ENCODE measurements at places on chromosomes 16 and 17.

DNA sequence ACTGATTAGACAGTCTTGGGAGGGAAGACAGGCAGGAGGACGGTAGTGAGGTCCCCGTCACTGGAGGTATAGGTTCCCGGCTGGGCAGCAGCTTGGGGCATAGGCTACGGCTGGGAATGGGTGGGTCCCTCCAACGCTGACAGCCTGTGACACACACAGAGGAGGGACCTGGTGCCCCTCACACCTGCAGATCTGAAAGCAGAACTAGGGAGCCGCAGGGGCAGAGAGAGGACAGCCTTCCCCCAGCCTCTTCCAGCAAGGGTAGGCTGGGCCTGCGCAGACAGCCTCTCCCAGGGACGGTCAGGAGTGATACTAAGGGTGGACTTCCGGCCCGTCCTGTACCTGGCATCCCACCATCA lies 2.0 kb downstream of the P2RX1 start:
- DNase-seq, result no peak

- DNase-seq, result no peak
Observed at GRCh38 chr17:77943971-77944370, 14.5 kb upstream of the TNRC6C start.

DNA sequence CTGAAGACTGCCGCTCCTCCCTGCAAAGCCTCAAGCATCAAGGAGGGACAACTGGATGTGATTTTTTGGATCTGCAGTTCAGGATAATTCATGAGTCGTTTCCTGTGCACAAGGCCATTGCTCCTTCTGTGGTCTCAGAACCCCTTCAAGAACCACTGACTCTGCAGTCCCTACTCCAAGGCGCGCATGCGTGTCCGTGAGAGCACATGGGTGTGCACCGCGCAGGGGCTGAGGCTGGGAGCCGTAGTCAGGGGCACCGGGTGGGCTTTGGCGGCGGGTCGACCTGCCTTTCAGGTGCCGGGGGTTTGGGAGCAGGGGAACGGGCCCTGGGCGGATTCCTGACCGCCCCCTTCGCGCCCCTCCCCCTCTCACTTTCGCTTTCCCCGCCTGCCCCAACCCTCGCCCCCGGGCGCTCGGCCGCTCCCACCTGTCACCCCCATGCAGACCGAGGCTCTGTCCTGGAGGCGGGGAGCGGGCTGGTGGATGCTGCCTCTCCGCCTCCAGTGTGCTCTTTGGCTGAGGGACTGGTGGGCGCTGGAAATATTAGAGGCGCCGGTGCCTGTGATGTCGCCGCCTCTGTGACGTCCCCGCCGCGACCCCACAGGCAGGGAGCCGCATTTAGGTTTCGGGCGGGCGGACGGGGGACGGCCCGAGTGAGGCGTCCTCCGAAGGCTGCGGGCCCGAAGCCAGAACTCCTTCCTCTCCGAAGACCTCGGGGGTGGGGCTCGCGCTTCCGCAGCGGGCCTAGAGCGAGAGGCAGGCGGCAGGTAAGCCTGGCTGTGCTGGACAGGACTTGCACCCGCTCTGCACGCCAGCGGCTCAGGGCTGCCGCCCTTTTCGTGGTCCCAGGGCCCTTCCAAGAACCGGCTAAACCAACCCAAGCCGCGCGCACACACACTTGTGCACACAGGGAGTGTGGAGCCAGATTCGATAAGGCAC lies at the start of gene SPATA32:
SPATA32 (minus strand) TSS at position 518 of the 939 bp plus-strand sequence; CDS start at position 440, 78 bp downstream.
- peak; percentile 82 for DNase-seq

DNA sequence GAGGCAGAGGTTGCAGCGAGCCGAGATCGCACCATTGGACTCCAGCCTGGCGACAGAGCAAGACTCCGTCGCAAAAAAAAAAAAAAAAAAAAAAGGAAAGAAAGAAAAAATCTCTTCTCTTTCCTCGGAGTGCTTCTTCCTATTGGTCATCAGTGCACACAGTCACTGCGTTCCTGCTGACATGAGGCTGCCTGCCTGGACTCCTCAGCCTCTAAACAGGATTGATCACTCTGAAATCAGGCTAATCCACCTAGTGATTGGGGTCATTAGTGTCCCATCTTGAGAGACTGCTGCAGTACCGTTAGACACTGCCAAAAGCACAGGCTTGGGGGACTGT lies 30.8 kb downstream of the PLCD3 start:
- no peak for DNase-seq

- DNase-seq, result no peak
Observed at GRCh38 chr17:65228734-65229620, 91.8 kb downstream of the RGS9 start.

DNA sequence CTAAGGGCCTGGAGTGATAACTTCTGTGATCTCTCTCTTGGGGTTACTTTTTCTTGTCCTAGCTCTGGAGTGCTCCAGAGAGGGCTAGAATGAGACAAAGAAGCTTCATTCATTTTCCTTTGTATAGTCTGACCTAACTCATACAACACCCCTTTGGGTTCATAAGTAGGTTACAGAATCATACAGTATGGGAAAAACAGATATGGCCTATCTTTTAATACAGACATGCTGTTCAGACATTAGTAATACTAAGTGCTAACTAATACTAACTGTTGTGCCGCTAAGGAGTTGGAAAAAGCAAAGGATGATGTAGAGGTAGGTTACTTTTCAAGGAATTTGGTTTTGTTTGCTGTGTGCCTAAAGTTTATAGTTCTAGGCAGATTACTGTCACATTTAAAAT lies 84.7 kb downstream of the NLK start:
- no peak for DNase-seq

DNA sequence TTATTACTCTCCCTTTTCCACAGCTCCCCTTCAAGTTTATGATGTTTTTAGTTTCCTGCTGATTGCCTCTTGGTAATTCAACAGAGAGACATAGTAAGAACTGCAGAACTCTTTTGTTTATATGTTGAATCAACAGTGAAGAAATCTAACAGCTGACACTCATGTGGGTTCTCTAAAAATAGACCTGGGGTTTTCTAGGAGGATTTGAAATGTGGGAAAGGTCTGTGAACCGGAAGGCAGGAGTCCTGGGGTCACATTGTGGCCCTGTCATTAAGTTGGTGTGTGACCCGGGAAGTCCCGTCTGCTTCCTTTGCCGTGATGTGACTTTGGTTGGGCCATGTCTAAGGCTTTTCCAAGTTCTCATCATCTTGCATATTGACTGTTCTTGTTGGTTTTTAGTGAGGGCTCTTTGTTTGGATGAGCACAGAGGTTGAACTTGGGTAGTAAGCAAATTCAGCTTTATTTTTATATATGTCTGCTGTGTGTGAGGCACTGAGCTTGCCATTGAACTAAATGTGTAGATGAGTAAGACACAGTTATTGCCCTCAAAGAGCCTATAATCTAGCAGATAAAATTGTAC lies 48.5 kb upstream of the HS3ST3A1 start:
- DNase-seq, result no peak

DNA sequence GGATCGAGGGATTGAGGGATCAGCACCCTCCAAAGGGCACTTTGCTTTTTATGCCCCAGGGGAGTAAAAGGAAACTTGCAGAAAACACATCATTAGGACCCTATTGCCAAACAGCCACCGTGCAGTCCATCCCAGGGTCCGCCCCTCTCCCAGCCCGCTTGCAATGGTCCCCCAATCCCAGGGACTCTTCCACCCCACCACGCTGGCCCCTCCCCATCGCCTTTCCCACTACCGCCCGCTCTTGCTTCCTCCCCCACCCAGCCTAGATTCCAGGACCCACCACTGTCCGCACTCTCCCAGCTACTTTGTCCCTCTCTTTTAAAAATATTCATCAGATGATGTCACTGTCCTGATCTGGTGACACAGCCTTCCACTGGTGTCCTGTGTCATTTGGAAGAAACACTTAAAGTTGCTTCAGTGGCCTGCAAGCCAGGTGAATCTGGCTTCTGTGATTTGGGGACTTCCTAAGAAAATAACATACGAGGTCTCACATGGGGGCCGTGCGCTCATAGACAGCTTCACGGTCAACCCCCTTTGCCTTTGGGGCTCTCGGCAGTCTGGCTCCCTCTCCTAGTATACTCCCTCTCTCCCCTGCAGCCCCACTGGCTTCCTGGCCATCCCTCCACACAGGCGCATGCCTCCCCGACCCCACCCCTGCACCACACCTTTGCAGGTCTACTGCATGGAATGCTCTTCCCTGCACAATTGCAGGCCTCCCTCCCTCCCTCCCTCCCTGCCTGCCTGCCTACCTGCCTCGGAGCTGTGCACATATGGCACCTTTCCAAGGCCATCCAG lies 127.9 kb downstream of the RBFOX3 start:
- peak; percentile 92 for DNase-seq

- no peak for DNase-seq
Observed at GRCh38 chr17:21455761-21456160, 79.6 kb downstream of the KCNJ12 start.

DNA sequence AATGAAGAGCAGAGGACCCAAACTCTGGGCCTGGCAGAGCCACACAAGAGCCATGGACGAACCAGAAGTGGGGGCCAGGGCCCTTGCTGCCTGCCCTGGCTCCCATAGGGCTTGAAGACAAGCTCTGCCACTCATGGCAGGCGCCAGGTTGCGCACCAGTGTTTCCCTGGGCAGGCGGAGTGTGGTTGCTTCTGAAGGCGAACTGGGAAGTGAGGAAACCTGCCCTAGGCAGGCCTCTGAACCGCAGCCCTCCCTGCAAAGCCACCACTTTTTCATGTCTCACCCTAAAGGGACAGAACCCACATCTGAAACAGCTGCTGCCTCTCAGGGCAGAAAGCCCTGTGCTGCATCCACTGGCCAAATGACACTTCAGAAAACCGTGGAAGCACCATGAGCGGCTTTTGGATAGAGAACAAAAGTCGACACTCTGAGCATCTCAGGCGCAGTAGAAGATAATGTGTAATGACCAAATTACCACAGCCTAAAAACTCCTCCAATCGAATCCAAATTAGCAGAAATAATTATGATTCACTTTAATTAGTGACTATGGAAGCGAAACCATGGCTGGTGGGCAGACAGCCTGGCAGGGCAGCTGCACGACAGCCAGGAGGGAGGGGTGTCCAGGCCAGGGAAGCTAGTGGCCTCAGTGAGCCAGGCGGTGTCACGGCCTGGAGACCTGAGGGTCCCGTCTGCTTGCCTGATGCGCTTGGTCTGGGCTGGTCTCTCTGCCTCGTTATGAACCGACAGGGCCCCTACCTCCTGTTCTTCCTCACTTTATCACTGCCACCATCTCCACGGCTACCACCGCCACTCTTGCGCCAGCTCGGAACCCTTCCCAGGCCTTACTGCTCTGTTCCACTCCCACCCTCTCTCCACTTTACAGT lies 59.1 kb downstream of the PRMT7 start:
- no peak for DNase-seq

- peak; percentile 66 for DNase-seq
Observed at GRCh38 chr17:36768394-36768793, 167.0 kb downstream of the MRM1 start.

- DNase-seq, result peak; percentile 7
Observed at GRCh38 chr17:57801044-57801711, 48.7 kb downstream of the MRPS23 start.

DNA sequence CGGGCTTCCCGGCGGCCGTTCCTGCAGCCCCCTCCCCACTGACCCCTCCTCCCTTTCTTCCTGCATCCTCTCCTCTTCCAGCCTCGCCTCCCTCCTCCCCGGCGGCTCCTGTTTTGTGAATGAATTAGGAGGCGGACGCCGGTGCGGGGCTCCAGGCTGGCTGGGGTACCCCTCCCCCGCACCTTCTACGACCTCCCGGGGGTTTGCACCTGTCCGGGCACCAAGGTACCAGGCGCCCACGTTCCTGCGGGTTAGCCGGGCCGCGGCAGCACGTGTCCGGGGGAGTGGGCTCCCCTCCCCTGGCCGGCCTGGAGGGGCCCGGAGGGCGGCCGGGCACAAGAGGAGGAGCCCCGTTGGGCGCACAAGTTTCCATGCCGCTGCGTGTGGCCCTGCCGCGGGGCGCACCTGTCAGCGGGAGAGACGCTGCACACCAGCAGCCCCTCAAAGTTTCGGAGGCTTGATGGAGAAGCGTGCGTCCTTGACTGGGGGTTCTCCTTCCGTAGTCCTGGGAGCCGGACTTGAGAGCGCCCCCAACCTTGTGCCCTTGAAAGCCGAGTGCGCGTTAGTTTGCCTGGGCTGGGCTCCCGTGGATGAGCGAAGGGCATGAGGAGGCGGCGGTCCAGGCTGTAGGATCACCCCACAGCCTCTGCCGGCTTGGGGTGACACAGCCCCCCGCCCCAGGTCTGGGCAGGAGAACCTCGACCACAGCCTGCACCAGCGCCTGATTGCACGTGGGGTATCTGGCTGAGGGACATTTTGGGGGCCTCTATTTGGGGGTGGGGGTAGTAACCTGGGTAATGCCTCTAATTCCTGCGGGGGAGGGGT lies 1.2 kb downstream of the HAS3 start:
- peak; percentile 66 for DNase-seq

DNA sequence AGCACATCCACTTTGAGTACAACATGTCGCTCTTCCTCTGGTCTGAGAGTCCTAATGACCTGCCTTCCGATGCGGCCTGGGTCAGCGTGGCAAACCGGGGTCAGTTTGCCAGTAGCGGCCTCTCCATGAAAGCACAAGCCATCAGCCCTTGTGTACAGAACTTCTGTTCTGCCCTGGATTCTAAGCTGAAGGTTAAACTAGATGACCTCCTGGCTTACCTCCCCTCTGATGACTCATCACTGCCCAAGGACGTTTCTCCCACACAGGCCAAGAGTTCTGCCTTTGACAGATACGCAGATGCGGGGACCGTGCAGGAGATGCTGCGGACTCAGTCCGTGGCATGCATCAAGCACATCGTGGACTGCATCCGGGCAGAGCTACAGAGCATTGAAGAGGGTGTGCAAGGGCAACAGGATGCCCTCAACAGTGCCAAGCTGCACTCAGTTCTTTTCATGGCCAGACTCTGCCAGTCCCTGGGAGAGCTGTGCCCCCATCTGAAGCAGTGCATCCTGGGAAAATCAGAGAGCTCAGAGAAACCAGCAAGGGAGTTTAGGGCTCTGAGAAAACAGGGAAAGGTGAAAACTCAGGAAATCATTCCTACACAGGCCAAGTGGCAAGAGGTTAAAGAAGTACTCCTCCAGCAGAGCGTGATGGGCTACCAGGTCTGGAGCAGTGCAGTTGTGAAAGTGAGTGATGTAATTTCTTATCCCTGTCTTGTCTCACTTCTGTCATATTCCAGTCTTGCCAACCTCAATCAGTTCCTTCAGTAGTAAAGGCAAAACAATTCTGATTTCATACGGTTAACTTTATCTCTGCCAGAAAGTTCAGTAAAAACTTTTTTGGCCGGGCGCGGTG lies 8.6 kb downstream of the COG1 start:
- DNase-seq, result no peak

GRCh38 chr17:17051380-17051779 lies 9.1 kb downstream of the MPRIP start:
- no peak for DNase-seq

Measured in H9 (cell line).